ENCODE measurements at places on chromosomes 1 and 21. TPM values are rescaled to one million over a fixed set of nuclear protein-coding genes. Genes with fewer than 3 reads are reported as not detected.

- DNase-seq = peak; percentile 53
Observed at GRCh38 chr1:86259390-86259789, 102.8 kb upstream of the COL24A1 start.

Gene HOOK1
- not detected for total RNA-seq

Gene KIF26B
- 0.83 TPM for total RNA-seq

GRCh38 chr1:6137758-6138157, 42.4 kb downstream of the CHD5 start:
- no peak for DNase-seq

Gene ACKR1
- total RNA-seq = not detected

DNA sequence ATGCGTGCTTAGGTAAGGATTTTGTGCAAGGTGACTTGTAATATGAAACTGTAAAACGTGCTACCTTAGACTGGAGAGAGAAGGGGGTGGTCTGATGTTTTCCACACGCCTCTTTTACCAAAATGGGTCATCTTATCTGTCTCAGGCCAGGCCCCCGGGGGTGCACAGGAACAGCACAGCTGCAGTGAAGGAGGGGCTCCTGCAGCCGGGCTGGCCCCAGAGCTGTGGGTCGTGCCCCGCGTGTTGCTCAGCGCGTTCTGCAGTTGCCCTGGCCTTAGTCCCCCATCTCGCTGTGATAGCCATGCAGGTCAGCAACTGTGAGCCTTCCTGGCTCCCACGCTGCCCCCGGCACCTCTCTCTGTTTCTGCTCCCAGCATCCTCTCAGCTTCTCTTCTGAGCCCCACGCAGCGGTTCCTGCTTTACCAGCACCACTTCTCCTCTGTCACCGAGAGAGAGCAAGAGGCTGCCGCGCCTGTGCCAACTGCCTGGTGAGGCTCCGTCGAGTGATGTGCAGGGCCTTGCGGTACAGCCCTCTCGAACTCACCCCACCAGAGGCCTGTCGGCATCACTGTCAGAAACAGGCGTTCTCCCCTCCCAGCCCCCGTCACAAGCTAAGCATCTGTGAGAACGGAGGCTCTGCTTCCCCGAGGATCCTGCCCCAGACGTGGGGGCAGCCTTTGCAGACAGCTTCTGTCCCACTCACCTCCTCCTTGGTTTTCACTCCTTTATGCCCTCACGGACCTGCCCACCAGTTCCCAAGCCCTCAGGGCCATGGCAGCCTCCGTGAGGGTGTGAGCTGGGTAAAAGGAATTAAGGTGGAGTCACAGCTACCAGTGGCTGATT, 73.3 kb downstream of the ADARB1 start:
- DNase-seq = no peak

- no peak for DNase-seq
Observed at GRCh38 chr1:241869022-241869421, 21.0 kb downstream of the EXO1 start.

GRCh38 chr1:56578138-56578962, 1.0 kb downstream of the PLPP3 start:
- peak; percentile 61 for DNase-seq

Gene RNF11
- 119 TPM for total RNA-seq
